ENCODE measurements at places on chromosomes 4 and X.

DNA sequence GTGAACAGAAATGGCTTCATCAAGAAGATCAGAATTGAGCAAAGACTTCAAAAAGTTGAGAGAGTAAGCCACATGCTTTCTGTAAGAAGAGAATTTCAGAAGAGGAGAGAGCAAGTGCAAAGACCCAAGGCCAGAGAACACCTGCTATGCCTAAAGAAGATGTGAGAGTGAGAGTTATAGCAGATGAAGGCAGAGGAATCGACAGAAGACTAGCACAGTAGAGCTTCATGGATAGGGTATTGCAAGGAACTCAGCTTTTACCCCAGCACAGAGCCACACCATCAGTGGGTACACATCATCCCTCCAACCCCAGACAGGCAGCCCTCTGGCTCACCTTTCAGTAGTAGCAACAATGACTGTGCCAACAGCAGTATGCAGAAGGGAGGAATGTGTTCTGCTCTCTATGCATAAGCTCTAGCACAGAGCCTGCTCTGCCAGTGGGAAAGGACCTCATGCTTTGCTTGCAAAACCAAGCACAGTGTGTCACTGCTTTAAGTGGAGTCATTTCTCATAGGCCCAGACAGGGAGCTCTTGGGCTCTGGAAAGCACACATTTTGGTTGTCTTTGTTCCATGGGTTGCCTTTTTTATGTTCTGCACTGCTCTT lies 318.6 kb downstream of the NAF1 start:
- no peak for DNase-seq

DNA sequence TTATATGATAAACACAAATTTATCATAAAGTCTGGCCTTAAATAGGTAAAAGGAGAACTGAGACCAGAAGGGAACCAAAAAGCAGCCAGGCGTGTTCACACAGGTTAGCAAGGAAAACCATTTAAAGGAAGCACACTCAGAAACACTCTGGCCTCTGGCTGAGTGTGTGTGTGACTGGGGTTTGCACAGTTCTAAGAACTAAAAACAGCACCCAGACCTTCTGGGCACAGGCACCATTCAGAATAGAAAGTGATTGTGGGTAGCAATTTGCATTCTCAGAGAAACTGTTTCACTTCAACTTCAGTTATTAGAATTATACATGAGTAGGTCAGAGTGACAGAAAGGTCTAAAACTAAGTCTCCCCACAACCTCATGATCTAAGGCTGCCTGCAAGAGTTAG lies 10.0 kb downstream of the GPR82 start:
- DNase-seq = no peak

DNA sequence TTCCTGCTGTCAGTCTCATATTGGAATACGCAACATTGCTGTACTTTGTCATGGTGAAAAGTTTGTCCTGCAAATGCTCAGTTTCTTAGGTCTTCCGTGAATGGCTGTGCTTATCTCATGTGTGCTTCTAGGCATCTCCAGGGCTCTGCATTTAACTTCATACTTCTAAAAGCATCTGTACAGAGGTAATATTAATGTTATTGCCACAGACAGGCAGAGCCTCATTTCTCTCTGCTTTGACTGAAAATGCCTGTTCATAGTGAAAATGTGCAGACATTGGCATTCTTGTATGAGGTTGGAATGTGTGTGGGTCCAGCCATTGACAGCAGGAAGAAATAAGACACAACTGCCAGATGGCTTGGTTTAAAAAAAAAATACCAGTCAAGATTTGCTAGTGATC lies 140.1 kb upstream of the TTC29 start:
- no peak for DNase-seq

- DNase-seq = no peak
Observed at GRCh38 chrX:53357799-53358530, 64.5 kb downstream of the SMC1A start.

DNA sequence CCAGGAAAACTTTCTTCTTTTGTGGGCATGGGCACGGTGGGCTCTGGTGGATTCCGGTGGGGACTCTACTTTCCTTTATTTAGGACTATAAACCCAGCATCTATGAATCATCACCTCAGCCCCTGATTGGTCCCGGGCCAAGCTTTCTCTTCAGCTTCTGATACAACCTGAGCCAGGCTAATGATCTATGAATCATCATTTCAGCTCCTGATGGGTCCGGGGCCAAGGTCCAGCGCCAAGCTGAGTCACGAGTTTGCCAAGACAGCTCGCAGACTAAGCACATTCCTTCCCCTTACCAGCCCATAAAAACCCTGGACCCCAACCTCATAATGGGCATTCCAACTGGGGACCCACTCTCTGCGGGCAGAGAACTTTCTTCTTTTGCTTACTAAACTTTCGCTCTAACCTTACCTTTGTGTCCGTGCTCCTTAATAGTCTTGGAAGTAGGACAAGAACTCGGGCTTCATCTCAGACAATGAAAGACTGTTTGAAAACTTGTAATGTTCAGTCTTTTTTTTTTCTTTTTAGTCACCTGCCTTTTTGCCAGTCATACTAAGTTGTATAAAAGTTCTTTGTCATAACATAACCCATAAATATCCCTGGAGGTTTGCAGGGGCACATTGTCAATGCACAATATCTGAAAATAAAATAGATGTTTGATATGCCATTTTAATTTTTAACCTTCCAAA lies 904.9 kb upstream of the EPHA5 start:
- DNase-seq = no peak

DNA sequence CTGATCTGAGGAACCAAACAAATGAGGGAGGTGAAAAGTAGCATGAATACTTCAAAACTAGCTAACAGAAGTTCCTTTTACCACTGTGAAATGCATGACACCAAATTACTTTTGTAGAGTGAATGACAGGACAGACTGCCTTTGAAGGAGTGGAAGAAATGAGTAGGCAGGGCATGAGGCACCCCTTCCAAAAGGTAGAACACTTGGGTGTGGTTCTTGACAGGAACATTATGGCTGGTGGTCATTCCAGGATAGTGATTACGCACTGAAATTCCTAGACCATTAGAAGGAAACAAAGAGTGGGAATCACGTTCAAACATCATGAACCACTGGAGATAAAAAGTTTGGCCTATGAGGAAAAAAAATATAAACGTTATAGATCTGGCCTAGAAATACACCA lies 4.9 kb downstream of the HUWE1 start:
- DNase-seq = no peak

DNA sequence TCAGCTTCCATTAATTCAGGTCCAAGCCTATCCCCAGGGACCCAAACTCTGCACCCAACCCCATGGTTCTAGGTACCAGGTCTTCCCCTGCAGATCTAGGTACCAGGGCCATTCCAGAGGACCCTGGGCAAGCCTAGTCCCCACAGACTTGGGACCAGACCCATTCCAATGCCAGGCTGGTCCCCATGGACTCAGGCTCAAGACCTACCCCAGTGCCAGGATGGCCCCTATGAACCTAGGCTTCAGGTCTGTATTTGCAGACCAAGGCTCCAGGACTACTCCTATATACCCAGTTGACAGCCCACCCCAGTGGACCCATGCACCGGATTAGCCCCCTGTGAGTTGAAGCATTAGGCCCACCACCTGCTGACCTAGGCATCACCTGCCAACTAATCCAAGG lies 8.9 kb downstream of the MTHFD2L start:
- DNase-seq = no peak
